ENCODE measurements at places on chromosomes 11 and 22. TPM values are rescaled to one million over a fixed set of nuclear protein-coding genes. Genes with fewer than 3 reads are reported as not detected.

Gene ZNF214
- 1.7 TPM for total RNA-seq

Gene IL17REL
- 0.15 TPM for total RNA-seq

Gene THRSP
- total RNA-seq: not detected

Gene SLC22A6
- not detected for total RNA-seq

Gene ARHGEF12
- total RNA-seq: 125 TPM

Gene PHOX2A
- total RNA-seq: not detected

Gene OR56A1
- not detected for total RNA-seq

Gene SYT13
- not detected for total RNA-seq

GRCh38 chr11:12137938-12138731 lies 27.7 kb downstream of the MICAL2 start:
- no peaks in the 10 kb centered on the region for H3K27me3 ChIP-seq
- peak overlapping the region; percentile 61 for H3K27ac ChIP-seq
- H3K36me3 ChIP-seq: no peaks in the 10 kb centered on the region

DNA sequence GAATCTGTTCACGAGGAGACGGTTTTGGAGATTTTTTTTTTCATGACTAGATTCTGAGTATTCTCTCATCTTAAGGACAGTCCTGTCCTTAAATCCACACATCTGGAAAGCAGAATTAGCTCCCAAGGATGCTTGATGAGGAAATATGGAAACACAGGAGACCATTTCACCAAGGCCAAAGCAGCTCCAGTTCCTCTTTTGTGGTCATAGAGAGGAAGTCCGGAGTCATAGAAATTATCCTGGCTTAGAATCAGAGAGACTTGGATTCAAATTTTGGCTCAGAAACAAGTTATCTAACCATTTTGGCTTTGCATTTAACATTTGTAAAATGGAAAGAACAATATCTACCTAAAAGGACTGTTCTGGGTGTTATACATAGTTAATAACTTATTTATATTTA lies 7.3 kb upstream of the TEAD1 start:
- no peak overlapping the region for H3K4me3 ChIP-seq
- H3K36me3 ChIP-seq: no peaks in the 10 kb centered on the region
- H3K27me3 ChIP-seq: peaks cover 15% of the 10 kb centered on the region
- no peaks in the 10 kb centered on the region for H3K4me1 ChIP-seq

DNA sequence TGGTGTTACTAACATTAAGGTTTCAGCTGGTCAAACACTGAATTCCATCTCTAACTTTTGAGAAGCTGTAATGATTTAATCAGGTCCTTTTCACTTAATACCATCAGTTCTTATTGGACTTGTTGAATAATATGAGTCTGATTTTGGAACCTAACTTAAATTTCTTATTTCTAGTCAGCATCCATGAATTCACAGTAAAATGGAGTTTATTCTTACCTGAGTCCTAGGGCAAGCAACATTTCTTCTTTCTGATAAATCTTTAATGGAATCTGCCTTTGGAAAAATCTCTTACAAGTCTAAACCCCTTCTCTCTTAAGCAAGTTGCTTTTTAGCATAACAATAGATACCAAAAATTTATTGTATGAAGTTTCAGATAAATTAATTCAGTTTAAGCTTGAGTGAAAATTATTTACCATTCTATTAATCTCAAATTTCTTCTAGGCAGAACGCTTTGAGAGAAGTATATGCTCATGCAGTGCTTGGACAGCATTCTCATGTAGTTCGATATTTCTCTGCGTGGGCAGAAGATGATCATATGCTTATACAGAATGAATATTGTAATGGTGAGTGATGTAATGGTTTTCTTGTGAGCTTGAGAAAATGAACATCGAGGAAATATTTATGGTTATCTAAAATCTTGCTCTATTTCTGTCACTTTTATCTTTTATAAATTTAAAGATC lies 3.4 kb downstream of the WEE1 start:
- peak; percentile 42 for DNase-seq
- peak overlapping the region; percentile 83 for H3K27ac ChIP-seq
- H3K4me3 ChIP-seq: peak overlapping the region; percentile 97
- no peaks in the 10 kb centered on the region for H3K27me3 ChIP-seq
- H3K36me3 ChIP-seq: no peaks in the 10 kb centered on the region

DNA sequence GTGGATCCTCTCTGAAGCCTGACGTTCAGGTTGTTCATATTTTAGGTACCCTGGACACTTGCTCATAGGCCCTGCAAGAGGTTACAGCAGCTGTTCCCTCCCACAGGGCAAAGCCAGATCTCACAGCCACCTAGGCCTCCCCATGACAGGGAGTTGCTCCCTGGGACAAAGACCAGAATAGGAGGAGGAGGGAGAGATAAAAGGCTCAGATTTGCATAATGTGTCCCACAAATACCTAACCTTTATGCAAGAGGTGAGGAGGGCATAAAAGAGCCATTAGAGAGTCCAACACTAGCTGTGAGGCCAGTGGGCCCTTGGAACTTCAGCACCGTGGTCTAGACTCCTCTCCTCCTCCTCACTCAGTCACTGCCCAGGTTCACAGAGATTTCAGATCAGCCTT lies 33.8 kb downstream of the ZNF280B start:
- no peak overlapping the region for H3K27ac ChIP-seq
- no peaks in the 10 kb centered on the region for H3K27me3 ChIP-seq
- no peaks in the 10 kb centered on the region for H3K36me3 ChIP-seq
- H3K4me1 ChIP-seq: no peaks in the 10 kb centered on the region

GRCh38 chr11:90241414-90241813 lies 18.6 kb upstream of the CHORDC1 start:
- DNase-seq: no peak
- no peak overlapping the region for H3K4me3 ChIP-seq
- peaks cover 3% of the 10 kb centered on the region for H3K27me3 ChIP-seq

DNA sequence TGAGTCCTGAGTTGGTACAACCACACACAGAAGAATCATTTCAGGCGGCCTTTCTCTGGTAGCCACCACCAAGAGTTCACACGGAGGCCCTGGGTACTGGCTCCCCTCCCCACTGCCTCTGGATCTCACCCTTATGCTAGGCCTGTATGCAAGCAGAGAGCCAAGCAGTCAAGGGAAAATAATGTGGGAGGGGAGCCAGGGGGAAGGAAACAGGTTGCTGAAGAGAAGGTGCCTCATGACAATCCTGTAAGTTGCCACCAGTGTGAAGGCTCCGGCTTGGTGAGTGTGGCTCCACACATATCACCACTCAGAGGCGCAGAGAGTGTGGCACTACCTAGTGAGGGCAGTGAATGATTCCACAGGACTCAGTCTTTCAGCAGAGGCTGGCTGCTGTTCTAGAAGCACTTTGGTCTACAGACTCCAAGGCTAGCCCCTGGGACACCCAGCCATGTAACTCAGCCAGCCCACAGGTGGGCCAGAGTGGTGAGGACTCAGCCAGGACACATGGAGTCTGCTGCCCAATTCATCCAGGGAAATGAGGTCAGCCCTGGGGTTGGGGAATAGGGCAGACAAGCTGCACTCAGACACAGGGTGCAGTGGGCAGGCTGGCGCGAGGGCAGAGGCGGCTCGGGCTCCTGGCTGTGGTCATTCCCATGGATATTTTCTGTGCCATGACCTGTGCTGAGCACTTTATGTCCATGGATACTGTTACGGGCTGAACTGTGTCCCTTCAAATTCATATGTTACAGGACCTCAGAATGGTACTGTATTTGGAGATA lies 49.0 kb upstream of the SERPIND1 start:
- H3K27ac ChIP-seq: no peak overlapping the region
- DNase-seq: no peak
- no peaks in the 10 kb centered on the region for H3K4me1 ChIP-seq
- H3K4me3 ChIP-seq: no peak overlapping the region

GRCh38 chr22:23267226-23268043 lies 87.1 kb downstream of the BCR start:
- no peak overlapping the region for H3K4me3 ChIP-seq
- peaks cover 72% of the 10 kb centered on the region for H3K36me3 ChIP-seq
- H3K4me1 ChIP-seq: no peaks in the 10 kb centered on the region
- H3K27me3 ChIP-seq: no peaks in the 10 kb centered on the region
- DNase-seq: no peak
- no peak overlapping the region for H3K27ac ChIP-seq

DNA sequence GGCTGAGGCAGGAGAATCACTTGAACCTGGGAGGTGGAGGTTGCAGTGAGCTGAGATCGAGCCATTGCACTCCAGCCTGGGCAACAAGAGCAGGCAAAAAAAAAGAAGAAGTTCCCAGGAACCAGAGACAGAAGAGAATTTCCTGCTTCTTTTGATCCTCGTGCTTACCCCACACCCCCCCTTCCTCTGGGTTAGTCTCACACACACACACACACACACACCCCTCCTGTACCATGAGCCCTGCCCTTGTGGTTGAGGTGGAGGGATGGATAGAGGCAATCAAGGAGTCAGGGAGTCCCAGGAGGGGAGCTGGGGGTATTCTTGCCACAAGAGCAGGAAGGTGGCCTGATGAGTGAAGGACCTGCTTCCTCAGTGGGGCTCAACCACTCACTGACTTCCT lies 4.1 kb upstream of the UBE2L6 start:
- H3K4me1 ChIP-seq: peaks cover 8% of the 10 kb centered on the region
- DNase-seq: no peak
- H3K27ac ChIP-seq: no peak overlapping the region
- peaks cover 4% of the 10 kb centered on the region for H3K27me3 ChIP-seq
- no peak overlapping the region for H3K4me3 ChIP-seq
- no peaks in the 10 kb centered on the region for H3K36me3 ChIP-seq

- H3K4me3 ChIP-seq: no peak overlapping the region
- H3K27ac ChIP-seq: no peak overlapping the region
- no peaks in the 10 kb centered on the region for H3K4me1 ChIP-seq
- DNase-seq: no peak
- H3K27me3 ChIP-seq: no peaks in the 10 kb centered on the region
Observed at GRCh38 chr11:126841999-126842398, 158.6 kb downstream of the KIRREL3 start.

DNA sequence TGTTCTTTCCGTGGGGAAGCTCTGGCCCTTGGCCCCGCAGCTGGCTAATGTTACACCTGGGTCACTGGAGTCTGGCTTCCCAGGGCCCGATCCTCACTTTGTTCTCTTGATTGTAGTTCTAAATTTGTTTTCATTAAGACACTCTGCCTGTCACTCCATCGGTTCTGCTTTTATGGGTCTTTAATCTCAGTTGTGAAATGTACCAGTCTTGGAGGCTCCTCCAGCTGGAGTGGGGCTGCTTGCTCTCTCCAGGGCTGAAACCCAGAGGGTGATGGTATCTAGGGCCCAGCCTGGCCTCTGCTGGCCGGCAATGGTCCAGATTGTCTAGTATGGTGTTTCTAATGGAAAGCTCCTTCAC lies 352.9 kb downstream of the TENM4 start:
- H3K4me3 ChIP-seq: no peak overlapping the region
- H3K4me1 ChIP-seq: peaks cover 20% of the 10 kb centered on the region
- H3K36me3 ChIP-seq: no peaks in the 10 kb centered on the region
- peak overlapping the region; percentile 30 for H3K27ac ChIP-seq
- DNase-seq: no peak

DNA sequence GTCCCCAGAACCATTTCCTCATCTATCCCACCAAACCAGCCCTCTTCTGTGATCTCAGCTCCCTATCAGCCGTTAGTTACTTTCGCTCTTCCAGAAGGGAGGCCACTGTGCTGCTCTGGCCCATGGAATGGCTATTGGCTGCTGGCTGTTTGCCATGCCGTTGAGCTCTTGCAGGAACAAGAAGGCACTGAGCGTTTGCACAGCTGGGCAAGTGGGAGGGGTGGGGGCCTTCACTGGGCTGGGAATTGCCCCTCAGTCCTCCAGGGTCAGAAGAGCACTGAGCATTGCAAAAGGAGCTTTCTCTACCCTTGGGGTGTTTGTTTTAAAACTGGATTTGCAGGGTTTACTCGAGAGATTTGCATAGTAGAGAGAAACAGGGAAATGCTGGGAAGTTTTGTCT lies 129.0 kb upstream of the PARVA start:
- peak; percentile 67 for DNase-seq
- no peaks in the 10 kb centered on the region for H3K27me3 ChIP-seq
- no peak overlapping the region for H3K4me3 ChIP-seq
- no peak overlapping the region for H3K27ac ChIP-seq

DNA sequence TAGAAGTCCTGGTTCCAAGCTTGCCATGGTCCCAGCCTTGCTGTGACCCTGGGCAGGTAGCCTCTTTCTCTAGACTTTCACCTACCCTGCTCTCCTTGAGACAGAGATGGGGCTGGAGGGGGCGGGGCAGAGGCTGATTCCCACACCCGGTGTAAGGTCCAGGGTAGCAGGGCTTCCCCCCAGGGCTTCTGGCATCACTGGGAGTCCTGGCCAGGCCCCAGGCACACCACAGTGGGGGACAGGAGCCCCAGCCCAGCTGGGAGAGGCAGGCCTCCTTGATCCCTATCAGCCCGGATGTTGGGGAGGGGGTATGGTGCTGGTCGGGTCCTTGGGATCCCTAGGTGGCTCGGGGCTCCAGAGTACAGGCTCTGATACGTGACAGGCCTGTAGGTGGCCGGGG lies 1.7 kb upstream of the NUDT8 start:
- no peak for DNase-seq
- no peak overlapping the region for H3K4me3 ChIP-seq
- peaks cover 4% of the 10 kb centered on the region for H3K4me1 ChIP-seq
- no peak overlapping the region for H3K27ac ChIP-seq

DNA sequence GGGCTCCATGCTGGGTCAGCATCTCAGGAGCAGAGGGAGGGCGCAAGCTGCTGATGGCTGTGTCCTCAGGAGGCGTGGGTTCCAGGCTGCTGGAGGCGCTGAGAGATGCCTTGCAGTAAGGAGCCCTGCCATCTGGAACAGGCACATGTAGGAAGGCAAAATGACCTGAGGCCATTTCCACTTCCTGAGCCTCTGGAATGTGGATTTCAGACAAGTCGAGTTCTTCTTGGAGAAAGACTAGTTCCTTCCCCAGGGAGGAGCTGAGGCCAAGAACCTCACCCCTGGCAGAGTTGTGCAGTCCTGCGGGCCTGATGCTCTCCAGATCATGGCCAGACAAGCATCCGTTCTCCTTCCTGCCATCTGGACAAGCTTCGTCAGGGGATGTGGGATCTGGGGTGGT lies 19.3 kb downstream of the HPS4 start:
- H3K36me3 ChIP-seq: peaks cover 27% of the 10 kb centered on the region
- peak; percentile 50 for DNase-seq
- H3K4me3 ChIP-seq: no peak overlapping the region
- peaks cover 13% of the 10 kb centered on the region for H3K4me1 ChIP-seq

DNA sequence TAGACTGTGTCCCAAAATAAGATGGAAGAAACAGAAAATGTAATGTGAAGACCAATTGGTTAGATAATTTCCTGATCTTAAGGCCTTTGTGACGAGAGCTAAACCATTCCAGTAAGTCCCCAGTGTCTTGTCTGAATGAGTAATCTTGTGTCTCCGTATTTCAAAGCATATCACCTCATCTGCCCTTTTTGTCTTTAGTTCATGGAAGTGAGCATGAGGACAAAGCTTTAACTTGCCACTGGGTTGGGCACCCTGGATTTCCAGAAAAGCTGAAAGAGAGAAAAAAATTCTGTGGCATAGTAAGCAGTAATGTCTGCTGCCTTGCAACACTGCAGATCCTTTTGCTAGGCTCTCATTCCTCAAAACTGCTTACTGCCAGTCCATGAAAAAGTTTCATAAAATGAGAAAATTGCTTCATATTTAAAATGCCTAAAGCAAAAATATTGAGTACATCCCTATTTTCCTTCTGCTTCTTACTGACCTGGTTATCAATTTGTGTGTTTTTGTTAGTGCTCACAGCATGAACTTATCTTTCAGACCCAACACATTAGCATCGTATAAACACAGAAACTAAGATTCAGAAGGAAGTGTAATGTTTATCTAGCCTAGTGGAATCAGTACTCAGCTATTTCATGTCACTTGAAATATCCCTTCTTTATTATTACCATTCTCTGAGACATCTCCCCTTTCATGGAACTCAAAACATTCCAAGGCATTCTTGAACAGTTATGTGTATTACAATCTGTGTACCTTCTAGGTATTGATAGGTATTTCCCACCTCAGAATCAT lies 5.3 kb downstream of the CASP12 start:
- H3K4me3 ChIP-seq: no peak overlapping the region
- no peaks in the 10 kb centered on the region for H3K27me3 ChIP-seq
- DNase-seq: peak; percentile 83
- H3K27ac ChIP-seq: peak overlapping the region; percentile 84
- H3K36me3 ChIP-seq: no peaks in the 10 kb centered on the region
